ENCODE measurements at places on chromosomes 5 and 9.

GRCh38 chr9:136581614-136582447, 36.0 kb upstream of the NOTCH1 start:
- no peak for DNase-seq

DNA sequence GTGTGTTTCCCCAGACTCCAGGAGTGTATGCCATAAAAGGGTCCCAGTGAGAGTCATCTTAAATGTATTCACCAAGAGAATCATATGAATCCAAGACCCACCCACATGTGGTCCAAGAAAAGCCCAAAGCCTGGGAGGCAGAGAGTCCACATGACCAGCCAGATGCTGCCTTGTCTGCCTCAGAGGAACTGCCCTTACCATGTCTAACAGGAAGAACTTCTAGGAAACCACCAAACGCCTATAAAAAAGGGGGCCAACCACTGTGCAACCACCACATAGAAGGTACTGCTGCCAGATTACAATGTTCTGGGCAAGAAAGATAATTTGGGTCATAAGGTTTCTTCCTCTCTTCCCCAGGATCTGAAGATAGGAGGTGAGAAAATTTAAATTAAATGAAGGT, 129.8 kb upstream of the SLC24A2 start:
- no peak for DNase-seq

- no peak for DNase-seq
Observed at GRCh38 chr9:130255631-130256134, 9.9 kb upstream of the HMCN2 start.

- no peak for DNase-seq
Observed at GRCh38 chr9:99005651-99006050, 61.9 kb downstream of the COL15A1 start.

DNA sequence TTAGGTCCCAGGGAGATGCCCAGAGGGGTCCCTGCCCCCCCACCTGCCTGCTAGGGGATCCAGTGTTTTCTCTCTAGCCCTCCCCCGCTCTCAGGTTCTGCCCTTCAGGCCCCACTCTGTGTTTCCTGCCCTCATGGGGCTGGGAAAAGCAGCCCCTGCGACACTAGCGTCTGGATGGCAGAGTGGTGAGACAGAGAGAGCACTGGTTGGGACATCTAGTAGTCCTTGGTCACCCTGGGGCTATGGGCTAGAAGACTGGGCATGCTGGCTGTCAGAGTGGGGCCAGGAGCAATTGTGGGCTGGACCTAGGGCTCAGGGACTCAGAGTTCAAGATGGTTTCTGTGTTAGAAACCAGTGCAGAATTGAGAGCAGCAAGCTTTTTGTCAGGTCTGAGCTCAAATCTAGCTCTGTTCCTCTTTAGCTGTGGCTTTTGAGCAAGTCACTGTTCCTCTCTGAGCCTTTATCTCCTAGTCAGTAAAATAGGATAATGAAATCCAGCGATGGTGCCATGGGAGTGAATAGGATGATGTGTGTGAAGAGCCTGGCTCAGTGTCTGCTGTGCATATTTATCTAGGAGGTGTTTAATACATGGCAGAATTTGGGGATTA, 39.0 kb downstream of the RGS3 start:
- no peak for DNase-seq

- no peak for DNase-seq
Observed at GRCh38 chr9:106972082-106972481, 109.1 kb downstream of the ZNF462 start.

GRCh38 chr5:115439042-115439441, 105.5 kb downstream of the FEM1C start:
- no peak for DNase-seq

DNA sequence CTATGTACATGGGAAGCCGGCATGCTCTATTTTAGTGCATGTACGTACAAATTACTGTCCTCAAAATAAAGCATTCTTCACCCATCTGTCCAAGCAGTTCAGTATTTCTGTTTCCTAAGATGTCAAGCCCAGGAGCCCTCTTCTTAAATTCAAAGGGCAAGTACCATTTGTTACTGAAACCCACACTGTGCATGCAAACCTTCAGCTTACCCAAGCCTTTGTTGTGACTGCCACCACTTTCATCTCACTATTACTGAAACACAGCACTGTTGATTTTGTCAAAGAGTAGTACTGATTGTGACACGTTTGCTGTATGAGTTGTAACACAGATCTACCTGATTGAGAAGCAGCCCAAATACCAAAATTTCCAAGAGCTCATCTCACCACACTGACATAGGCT, 390.4 kb upstream of the IZUMO3 start:
- DNase-seq: no peak

DNA sequence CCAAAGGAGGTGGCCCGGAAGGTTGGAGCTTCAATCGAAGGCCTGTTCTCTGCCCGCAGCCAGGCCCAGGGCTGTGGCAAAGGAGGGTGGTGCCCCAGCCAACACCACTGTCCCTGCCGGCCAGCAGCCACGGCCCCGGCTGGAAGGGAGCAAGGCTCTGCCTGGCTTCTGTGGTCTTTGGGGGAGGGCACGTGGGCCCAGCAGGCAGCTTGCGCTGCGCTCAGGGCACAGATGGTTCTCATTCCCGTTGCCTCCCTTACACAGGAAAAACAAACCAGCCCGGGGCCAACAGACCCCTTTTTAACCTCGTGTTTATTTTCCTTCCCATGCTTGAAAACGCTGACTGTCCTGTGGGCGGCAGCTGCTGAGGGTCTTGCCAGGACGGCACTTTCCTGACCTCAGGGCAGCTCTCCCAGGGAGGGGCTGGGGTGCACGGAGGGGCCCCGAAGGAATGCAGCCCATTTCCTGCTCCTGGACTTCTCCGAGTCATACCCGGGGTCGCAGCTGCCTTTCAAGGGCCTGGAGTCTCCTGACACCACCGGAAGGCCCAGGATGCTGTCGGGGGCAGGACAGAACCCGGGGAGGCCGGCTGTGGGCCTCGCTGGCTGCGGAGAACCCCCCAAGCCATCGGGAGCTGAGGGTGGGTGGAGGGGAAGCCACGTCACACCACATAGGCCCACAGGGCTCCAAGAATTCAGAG, 1.1 kb upstream of the GPSM1 start:
- no peak for DNase-seq

DNA sequence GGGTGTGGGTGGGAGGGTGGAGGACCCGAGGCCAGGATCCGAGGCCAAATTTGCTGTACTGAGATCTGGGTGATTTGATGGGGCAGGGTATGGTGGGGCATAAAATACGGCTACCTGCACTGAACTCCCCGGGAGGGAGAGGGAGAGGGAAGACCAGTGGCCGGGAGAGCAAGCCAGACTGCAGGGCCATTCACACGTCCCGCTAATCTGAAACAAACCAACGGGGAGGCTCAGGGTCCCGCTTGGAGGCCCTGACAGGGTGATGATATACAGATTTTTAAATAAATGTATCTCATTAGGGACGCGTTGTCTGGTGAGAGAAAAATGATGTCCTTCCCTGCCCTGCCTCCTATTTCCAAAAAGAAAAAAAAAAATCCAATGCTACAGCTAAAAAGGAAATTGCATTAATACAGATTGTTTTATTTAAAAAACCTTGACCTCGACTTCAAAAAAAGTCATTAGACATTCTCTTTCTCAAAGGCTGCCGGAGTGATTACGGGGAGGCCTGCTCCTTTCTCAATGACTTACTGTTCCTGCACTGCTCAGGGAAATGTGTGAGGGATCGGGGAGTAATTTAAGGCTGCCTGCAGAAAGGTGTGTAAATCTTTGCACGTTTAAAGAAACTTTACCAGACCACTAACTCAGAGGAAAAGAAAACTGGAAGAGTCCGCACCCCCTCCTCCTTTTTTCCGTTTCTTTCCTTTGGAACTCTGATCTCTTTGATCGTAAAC, 11.5 kb upstream of the PRRX2 start:
- no peak for DNase-seq

DNA sequence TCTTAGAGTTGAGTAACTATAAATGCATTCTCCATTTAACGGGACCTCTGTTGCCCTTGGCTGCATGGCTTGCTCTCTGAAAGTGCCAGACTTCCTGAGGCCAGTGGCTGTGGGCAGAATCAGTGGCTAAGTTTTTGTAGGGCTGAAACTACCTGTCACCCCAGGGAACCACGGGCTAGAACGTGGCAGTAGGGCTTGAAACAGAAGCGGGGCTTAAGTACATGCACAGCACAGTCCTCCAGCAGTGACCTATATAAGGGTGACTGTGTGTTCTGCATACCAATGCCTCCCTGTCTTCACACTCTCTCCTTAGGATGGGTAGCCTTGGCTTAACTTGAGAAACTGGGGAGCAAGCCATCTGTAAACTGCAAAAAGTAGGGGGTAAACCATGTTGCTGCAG, 43.6 kb upstream of the LRRTM2 start:
- DNase-seq: no peak

DNA sequence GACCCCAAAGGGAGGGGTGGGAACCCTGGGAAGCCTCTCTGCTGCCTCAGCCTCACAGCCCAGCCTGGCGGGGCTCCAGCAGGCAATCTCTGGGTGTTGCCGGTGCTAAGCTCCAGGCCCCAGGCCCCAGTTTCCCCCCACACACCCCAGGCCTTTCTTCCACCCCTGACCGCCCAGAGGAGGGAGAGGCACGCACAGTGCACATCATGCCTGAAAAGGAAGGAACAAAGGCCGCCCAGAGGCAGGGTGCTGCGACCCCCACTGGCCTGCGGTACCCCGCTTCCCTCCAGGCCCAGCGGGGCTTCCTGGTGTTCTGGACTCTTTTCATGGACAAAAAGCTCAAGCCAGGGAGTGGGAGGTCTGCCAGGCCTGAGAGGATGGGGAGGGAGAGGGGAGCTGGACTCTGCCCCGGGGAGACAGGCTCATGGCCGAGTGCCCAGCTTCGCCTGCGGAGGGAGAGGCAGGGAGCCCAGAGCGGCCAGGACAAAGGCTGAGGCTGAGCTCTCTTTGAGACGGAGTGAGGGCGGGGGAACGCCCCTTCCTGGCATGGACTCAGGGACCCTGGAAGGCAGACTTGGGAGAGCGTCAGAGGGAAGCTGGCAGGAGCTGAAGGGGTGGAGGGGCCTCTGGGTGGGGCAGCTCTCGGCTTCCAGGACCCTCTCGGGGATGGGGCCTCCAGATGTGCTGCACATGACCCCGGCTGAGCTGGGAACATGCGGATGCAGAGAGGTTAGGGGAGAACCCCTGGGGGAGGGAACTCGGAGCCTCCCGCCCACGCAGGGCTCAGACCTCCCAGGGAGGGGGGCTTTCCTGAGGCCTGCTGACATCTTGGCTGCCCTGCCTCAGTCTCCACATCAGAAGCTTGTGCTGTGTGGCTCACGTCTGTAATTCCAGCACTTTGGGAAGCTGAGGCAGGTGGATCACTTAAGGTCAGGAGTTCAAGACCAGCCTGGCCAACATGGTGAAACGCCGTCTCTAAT, 1.8 kb upstream of the ENTPD2 start:
- no peak for DNase-seq

- DNase-seq: no peak
Observed at GRCh38 chr5:16159636-16160035, 20.0 kb downstream of the MARCHF11 start.

GRCh38 chr5:141250576-141250975, 5.4 kb downstream of the PCDHB15 start:
- no peak for DNase-seq

GRCh38 chr9:99851500-99851822, 29.8 kb downstream of the NR4A3 start:
- no peak for DNase-seq

GRCh38 chr5:134975843-134976242, 8.1 kb downstream of the CATSPER3 start:
- no peak for DNase-seq

- no peak for DNase-seq
Observed at GRCh38 chr9:92603100-92603499, 66.8 kb downstream of the IPPK start.

DNA sequence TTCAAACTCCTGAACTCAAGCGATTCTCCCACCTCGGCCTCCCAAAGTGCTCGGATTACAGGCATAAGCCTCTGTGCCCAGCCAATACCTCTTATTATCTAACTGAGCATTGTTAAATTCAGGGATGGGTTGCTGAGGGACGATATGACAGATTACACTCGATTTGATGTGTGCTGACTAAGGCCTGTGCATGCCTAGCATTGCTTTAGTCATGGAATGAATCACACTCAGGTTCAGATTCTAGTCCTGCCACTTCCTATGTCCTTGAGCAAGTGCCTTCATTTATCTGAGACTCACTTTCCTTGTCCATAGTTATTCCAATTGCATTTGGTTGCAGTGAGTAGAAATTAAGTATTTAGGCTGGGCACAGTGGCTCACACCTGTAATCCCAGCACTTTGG, 19.5 kb downstream of the THBS4 start:
- no peak for DNase-seq

DNA sequence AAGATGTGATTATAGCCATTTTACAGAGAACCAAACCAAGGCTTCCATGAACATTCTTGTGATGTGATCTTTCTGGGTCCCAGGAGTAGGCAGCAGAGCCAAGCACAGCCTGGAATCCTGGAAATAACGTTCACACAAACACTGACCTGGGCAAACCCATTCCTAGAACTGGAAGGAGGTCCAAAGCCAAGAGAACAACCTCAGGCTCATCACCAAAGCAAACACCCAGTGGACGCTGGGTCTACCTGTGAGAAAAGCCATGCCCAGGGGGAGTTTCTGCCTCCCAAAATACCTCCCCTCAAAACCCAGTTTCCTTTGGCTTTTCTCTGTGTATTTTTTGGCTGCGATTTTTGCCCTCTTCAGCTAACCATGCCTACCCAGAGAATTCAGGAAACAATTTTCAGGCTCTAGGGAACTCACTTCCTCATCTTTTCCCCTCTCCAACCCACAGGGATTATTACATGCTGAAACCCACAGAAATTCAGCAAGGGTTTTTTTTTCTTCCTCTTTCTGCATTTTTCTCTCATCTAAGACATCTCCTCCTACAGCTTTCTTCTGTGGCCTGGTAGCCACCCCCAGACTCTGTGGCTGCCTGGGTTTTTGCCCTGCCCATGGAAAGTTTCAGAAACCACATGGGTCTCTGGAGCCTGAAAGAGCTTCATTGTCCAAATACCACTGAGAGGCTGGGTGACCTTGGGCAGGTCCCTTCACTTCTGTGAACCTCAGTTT, 75.0 kb downstream of the TNC start:
- peak; percentile 48 for DNase-seq

DNA sequence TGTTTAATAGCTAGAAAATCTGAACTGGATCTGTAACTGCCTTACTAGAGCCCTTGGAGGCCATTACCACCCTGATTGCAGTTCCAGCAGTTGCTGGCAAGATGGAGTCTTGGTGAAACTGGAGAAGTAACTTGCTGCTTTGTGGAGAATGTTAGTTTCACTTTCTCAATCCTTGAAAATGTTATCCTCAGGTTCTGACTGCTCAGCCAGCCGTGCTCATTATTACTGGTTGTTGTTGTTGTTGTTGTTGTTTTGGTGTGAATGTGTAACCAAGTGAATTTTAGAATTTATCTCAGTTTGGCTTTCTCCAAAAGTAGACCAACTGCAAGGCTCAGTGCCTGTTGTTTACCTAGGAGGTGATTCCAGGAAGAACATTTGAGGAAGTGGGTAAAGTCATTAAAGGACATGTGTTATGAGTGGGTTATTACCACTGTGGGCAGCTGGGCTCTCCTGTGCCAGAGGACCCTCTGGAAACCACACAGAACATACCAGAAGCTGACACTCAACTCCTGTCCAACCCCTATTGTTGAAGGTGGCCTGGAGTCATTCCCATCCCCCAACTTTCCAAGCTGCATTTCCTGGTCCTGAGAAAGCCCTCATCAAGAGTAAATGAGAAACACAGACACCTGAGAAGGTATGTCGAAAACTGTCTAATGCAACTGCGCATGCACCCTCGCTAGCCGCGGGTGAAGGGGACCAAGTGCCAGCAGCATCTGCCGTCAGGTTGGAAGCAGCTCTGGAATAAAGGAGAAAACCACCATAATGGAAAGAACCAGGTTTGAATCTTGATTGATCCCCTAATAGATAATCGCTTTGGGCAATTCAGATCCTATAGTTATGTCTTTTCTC, 111.6 kb downstream of the CMYA5 start:
- DNase-seq: no peak

- DNase-seq: no peak
Observed at GRCh38 chr5:1204693-1205242, 3.4 kb downstream of the SLC6A19 start.

Measured in stimulated activated CD8-positive, alpha-beta memory T cell treated with anti-CD3 and anti-CD28 coated beads, Interleukin-7, amount 100 ng/mL, for 48 hours (primary cell).